Occipital lobe (tissue), 3 donors: ENCODE measurements at places on chromosomes 5 and 9. TPM values are rescaled to one million over a fixed set of nuclear protein-coding genes. Genes with fewer than 3 reads are reported as not detected.

Gene ASS1
- 9.8 TPM for total RNA-seq

Gene RAI14
- total RNA-seq: 29.3 TPM

Gene OSTF1
- total RNA-seq: 20.1 TPM

Gene NUDCD2
- 25.1 TPM for total RNA-seq

Gene HMGXB3
- total RNA-seq: 19.8 TPM

Gene INPP5E
- 11.5 TPM for total RNA-seq

Gene NSA2
- 56.3 TPM for total RNA-seq

Gene CATSPER3
- total RNA-seq: 1.2 TPM

Gene DAPK1
- 67.4 TPM for total RNA-seq

Gene GLDC
- total RNA-seq: 10.0 TPM

Gene SPRY4
- 3.3 TPM for total RNA-seq

Gene CDH9
- 34.2 TPM for total RNA-seq

Gene SMIM23
- total RNA-seq: not detected

Gene PTGES
- total RNA-seq: 3.3 TPM

Gene PLAC8L1
- not detected for total RNA-seq

Gene ACTBL2
- not detected for total RNA-seq

Gene ABCA1
- total RNA-seq: 27.3 TPM

Gene C5orf52
- total RNA-seq: not detected

Gene IFNA7
- not detected for total RNA-seq

Gene PCDHB9
- total RNA-seq: 6.1 TPM

Gene RAB3C
- total RNA-seq: 38.1 TPM

Gene SLC23A1
- not detected for total RNA-seq

Gene COL27A1
- 1.4 TPM for total RNA-seq
